Stimulated activated CD4-positive, alpha-beta T cell treated with anti-CD3 and anti-CD28 coated beads, Interleukin-4, amount 100 ng/mL, for 48 hours (primary cell): ENCODE measurements at places on chromosomes 3 and 15.

- peak; percentile 70 for DNase-seq
Measured at GRCh38 chr3:49839193-49839809, 17.1 kb downstream of the TRAIP start.

GRCh38 chr3:131077904-131078303 lies 51.2 kb downstream of the NEK11 start:
- no peak for DNase-seq

- DNase-seq = no peak
Measured at GRCh38 chr3:46368569-46368968, 2.2 kb upstream of the CCR5 start.

DNA sequence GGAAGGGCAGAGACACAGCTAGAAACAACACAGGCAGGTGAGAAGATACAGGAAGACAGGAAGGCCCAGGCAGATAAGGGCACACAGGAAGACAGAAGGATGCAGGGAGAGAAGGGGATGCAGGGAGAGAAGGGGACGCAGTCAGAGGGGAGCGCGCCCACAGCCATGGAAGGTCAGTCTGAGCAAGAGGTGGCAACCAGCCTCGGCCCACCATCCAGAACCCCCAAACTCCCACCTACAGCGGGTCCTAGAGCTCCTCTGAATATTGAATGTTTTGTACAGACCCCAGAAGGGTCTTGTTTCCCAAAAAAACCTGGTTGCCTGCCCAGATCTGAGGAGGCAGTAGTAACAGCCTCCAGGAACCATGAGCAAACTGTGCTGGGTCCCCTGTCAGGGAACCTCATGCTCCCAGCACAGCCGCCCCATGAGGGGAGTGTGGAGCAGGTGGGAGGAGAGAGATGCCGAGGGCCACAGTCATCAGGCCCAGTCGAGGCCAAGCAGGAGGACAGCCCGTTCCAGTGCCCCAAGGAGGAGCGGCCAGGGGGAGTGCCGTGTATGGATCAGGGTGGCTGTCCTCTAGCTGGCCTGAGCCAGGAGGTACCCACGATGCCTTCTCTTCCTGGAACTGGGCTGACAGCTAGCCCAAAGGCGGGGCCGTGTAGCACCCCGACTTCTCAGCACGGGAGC lies 27.6 kb upstream of the SLC28A1 start:
- no peak for DNase-seq

GRCh38 chr3:171810629-171811294 lies 479 bp upstream of the PLD1 start:
- DNase-seq = no peak

GRCh38 chr15:51093839-51094605 lies 684 bp downstream of the TNFAIP8L3 start:
- no peak for DNase-seq

DNA sequence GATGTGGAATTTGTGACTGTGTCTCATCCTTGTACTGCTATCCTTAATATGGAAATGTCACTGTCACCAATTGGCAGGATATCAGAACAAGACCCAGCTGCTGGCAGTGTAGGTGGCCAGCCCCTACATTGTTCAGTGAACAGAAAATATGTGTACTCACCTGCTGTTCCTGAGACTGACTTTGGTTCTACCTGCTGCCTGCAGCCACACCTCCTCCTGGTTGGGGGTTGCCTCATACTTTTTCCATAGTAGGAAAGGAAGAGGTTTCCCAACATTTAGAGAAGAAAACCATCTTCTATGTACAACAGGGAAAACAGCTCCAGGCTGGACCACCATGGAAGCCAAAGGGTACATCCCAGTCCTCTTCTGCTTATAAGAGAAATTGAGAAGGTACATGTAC lies 35.9 kb downstream of the SLC12A1 start:
- DNase-seq = no peak

GRCh38 chr3:177589041-177589650 lies 391.9 kb upstream of the TBL1XR1 start:
- no peak for DNase-seq

GRCh38 chr3:105199217-105199616 lies 167.5 kb upstream of the ALCAM start:
- DNase-seq = no peak

GRCh38 chr15:25675396-25675795 lies 187.7 kb downstream of the ATP10A start:
- DNase-seq = no peak

- no peak for DNase-seq
Measured at GRCh38 chr3:8882171-8882593, 81.1 kb downstream of the RAD18 start.

DNA sequence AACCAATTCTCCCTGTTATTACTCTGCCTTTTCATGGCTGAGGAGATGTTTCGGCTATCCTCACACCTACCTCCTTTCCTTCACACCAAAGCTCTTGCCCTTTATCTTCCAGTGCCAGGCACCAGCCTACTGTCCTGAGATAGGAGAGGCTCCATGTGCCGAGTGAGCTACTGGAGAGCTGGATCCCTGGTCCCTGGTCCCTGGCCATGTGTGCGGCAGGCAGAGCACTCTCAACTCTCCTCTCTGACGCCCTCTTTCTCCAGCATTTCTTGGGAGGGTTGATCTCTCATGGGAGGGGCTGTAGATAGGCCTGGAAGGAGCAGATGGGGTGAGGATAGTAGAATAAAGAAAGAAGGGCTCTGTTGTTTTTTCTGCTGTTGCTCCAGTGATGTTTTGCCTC lies 277.1 kb upstream of the UMPS start:
- DNase-seq = no peak

DNA sequence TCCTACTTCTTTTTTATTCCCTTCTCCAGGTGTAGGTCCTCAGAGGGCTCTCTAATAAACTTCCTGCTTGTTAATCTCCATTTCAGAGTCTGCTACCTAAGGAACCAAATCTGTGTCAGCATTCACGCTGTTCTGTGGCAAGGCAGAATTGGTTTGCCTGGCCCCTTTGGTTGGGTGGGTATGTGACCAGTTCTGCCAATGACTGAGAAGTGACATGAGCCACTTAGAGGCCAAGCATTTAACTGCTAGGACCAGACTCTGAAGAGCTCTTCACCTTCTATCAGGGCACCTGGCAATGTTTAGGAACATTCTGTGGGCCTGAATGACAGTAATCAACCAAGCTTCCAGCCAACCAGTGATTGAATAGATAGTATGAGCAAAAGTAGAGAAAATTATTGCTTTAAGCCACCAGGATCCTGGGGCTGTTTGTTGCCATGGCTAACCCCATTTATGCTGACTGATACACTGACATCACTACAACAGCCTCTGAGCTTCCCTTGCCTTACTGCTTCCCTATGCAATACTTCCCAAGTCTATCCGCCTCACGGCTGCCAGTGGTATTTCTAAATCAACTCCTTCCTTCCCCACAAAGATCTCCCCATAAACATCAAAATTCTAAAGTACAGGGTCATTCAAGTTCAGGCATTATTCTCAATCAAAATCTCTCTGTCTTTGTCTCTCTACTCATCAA lies 7.6 kb downstream of the FRMD4B start:
- no peak for DNase-seq

- DNase-seq = no peak
Measured at GRCh38 chr3:103127737-103128136, 692.9 kb downstream of the ZPLD1 start.

- no peak for DNase-seq
Measured at GRCh38 chr3:135023996-135024658, 229.1 kb downstream of the EPHB1 start.
